ENCODE measurements at places on chromosomes 1 and 21.

DNA sequence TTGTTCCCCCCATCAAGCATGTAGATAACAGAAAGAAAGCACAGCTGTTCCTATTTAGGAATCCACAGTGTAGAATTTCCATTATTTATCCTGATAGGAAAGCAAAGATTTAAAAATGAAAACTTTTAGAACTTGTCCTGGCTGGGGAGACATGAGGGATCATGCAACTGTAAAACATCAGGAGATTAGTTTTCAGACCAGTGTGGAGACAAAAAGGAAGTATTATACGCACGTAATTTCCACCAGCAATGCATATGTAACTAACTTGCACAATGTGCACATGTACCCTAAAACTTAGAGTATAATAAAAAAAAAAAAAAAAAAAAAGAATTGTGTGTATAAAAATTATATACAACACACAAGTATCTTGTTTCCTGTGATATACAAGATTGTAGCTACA, 172.4 kb downstream of the NEGR1 start:
- DNase-seq = no peak

- no peak for DNase-seq
These were observed 72.9 kb downstream of the AGPAT3 start for GRCh38 chr21:43937891-43938309.

DNA sequence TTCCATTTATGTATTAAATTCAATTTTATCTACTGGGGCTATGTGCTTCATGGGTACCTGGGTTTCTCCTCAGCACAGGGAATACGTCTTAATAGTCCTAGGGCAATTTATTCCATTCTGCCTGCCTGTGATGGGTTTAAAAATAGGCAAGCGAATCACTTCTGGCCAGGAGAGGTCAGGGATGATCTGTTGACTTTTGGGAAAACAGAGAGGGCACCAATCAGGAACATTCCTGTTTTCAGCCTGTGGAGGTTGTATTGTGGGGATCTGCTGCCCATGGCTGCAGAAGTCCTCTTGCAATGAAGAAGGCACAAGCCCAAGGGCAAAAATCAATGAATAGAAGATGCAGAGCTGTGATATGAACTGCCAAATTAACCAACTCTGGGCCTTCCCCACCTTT, 303.1 kb downstream of the CTH start:
- no peak for DNase-seq

DNA sequence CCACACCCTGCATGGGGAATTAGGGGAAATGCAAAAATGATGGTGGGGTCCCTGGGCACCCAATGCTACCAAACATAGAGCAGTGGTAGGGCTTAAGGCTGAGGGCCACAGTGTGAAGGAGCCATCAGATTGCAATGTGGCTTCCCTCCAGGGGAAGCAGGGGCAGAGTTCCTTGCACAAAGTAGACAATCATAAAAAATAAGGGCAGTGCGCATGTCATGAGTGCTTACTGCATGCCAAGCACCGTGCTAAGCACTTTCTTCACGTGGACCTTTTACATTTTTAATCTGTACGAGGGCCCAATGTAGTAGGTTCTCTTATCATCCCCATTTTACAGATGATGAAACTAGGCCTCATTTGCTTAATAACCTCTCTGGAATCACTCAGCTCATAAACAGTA, 56.6 kb downstream of the DDX20 start:
- DNase-seq = no peak

DNA sequence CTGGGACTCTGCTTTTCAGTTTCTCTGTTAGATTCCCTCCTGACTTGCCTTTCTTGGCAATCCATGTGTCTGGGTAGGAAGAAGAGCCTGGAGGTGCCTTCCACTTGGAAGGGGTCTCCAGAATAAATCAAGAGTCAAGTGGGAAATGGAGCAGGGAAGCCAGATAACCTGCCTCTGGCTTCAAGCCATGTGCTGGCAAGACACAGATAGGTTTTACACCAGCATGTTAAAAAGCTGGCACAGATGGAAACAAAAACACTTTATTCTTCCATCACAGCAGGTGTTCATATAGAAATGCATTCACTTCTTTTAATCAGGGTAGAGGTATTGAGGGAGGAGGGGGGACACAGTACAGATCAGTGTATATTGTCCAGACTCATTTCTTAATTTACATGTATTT, 356.9 kb upstream of the RUNX1 start:
- no peak for DNase-seq

- no peak for DNase-seq
These were observed 48.1 kb downstream of the TENT5C start for GRCh38 chr1:117653732-117654492.

DNA sequence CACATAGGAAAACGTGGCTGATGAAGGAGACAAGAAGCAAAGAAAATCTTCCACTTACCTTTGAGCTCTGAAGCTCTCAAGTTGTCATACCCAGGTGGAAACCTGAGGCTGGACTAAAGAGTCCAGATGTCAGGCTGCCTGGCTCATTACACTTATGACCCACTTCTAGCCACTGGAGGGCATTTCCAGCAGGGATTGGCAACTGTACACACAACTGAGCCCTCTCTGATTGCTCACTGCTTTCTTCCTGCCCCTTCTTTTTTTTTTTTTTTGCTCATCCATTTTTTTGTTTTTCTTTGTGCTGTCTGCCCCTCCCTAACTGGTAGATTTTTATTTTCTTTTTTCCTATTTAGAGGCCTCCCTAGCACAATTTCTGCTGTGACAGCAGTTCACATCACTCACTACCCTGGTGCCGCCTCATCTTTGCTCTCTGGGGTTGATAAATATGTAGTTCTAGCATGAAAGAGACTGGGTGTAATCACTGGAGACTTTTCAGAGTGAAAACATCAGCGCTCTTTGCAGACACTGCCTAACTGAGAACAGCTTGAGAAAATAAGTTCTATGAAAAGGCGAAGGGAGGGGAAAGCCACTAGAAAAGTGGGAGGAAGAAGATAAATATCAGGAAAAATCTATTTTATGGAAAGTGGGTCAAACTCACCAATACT, 334.5 kb downstream of the NUF2 start:
- no peak for DNase-seq

GRCh38 chr1:228885845-228886244, 150.6 kb downstream of the RHOU start:
- no peak for DNase-seq

DNA sequence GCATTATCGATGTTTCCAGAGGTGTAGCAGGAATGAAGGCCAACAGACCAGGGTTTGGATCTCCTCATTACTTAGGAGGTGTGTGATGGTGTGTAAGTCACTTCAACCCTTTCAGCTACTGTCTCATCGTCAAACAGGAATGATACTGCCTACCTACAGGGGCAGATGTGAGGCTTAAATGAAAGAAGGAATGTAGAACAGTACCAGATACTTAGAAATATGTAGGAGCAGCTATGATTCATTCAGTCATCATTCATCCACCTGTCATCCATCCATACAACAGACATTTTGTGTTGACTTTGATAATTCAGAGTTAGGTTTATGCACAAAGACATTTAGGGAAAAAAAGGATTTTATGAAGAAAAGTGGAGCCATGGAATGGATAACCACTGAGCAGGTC, 486.9 kb upstream of the DAB1 start:
- DNase-seq = no peak

DNA sequence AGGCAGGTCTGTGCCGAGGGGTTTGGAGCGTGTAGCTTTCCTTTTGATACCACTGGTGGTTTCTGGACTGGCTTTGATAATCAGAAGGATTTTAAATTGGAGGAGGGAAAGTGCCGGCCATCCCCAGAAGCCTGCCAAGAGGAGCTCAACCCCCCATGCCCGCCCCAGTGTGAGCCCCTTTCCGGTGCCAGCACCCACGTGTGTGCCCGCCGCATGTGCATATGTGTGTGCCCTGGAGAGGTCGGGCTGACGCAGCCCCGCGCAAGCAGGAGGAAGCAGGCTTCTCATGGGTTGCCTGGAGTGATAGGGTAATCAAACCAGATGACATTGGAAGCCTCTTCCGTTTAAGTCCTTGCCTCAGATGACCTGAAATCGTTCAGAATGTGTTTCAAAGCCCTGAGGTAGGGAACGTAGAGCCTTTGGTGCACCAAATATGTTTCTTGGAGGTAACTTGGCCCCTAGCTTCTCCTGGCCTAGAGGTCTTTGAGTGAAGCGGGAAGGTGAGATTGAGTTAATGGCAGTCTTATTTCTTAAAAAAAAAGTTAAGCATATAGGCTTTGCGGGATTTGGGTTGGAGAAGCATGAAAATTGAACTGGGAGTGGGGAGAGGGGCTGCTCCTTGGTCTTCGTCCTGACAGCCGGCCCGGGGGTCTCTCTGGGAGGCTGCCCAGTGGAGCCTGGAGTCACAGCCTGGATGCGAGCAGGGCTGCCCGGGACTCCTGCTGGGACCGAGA, 34.1 kb upstream of the ARHGEF16 start:
- no peak for DNase-seq

GRCh38 chr1:180366371-180367068, 135.9 kb downstream of the ACBD6 start:
- DNase-seq = no peak

GRCh38 chr1:153608742-153609584, 4.0 kb downstream of the S100A16 start:
- no peak for DNase-seq

DNA sequence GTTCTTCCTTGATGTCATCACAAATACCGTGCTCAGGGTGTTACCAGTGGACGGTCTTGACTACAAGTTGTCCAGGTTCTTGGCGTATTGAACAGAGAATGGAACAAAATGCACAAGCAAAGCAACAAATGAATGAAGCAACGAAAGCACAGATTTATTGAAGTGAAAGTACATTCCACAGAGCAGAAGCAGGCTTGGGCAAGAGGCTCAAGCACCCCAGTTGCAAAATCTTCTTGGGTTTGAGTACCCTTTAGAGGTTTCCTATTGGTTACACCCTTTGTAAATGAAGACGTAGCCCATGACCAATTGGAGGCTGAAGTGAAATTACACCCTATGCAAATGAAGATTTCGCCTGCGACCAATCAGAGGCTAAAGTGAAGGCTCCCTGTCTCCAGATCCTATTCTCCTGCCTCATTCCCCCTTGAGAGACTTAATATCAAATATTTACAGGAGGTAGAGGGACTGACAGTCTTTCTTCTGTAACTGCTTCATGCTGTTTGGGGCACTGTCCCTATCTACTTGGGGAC, 38.3 kb downstream of the YY1AP1 start:
- DNase-seq = no peak

DNA sequence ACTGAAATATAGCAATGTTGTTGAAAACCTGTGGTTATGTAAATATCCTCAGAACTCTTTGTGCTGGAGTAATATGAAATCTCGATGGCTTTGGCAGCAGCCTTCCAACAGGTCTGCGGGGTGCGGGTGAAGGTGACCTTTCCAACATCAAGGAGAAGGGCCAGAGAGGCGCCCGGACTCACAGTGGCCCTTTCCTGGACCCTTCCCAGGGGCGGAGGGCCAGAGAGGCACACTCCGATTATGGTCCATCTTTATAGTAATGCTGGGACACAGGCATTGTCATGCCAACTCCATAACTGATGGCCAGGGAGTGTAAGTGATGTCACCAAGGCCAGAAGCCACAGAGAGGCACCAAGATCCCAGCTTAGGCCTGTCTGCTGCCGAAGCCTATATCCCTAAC, 18.1 kb downstream of the SLC37A1 start:
- no peak for DNase-seq

DNA sequence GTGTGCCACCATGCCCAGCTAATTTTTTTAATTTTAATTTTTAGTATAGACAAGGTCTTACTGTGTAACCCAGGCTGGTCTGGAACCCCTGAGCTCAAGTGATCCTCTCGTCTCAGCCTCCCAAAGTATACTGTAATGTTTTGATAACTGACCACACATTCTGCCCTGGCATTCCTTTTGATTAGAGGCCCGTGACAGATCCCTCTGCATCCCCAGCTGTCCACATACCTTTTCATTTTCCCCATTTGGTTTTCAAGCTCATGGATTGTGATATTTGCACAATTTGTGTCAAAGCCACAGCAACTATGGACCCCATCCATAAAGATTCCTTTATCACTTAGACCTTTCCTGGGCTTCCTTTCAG, 116.8 kb upstream of the ATP1A1 start:
- DNase-seq = no peak

- DNase-seq = no peak
These were observed 440 bp upstream of the MUL1 start for GRCh38 chr1:20508411-20508771.

DNA sequence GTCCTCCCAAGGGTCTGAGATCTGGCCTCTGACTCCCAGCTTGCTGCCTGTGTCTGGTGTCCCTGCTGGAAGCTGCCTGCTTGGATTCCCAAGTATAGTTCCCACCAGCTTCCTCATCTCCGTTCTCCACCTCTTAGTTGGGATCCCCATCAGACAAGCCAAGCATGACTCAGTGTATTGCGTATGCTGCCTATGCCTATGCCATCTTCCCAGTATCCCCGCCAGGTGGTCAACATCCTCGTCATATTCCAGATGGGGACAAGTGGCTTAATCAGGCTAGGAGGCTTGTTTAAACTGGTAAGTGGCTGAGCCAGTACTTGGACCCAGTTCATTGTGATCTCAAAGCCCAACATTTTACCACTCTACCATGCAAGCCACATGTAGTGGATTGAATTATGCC, 204.4 kb downstream of the GRIK3 start:
- no peak for DNase-seq

DNA sequence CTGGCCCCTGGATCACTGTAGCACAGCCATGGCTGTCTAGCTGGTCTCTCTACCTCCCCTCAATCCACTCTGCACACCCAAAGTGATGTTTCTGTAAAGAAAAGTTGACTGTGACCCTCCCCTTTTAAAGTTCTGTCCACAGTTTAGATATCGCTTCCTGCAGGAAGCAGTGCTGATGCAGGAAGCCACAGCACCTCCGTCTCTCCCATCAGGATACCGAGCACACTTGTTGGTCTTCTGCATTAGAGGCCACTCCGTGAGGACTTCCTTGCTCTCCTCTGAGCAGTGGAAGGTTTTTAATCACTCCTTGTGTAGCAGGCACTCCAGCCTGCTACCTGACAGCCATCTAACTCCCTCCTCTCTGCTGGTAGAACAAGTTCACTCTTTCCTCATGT, 69.5 kb downstream of the GADD45A start:
- no peak for DNase-seq

DNA sequence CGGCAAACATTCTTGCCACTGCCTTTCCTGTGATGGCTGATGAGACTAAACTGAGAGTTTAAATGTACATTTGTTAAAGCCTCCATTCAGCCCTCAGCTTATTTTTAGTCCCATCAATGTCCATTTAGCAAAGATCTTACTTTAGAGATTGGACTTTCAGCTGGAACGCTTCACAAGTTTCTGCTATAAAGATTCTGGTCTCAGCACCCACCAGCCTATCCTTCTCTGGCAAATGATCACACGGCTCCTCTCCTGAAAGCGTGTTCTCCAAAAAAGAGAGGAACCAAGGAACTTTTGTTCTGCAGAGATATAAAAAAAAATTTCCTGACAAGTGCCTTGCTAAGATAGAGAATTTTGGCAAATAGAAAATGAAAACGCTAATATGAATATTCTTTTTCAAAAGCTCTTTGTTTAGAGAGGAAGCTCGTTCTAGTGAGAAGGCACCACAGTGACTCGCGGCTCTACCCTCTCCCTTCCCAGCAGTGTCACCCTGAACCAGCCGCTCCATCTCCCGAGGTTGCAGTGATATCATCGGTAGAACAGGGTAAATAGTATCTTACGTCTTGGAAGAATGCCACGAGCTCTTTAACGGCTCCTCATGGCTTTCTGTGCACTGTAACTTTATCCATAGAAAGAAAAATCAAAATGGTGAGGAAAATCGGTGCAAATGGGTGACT, 200.2 kb downstream of the APP start:
- DNase-seq = no peak

Data from NCI-H774 (cell line).